ENCODE measurements at places on chromosomes 16 and 17. TPM values are rescaled to one million over a fixed set of nuclear protein-coding genes. Genes with fewer than 3 reads are reported as not detected.

PPL gene
- 32.2 TPM for polyA plus RNA-seq

DNA sequence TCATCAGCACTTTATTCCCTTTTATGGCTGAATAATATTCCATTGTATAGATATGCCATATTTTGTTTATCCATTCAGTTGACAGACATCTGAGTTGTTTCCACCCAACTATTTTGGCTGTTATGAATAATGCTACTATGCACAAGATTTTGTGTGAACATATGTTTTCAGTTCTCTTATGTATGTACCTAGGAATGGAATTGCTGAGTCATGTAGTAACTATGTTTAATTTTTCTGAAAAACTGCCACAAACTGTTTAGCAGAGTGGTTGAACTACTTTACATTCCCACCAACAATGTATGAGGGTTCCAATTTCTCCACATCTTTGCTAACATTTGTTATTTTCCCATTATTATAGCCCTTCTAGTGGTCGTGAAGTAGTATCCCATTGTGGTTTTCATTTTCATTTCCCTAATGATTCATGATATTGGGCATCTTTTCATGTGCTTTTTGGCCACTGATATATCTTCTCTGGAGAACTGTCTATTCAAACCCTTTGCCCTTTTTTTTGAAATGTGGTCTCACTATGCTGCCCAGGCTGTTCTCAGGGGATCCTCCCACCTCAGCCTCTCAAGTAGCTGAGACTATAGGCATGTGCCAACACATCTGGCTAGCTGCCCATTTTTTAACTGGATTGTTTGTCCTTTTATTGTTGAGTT, 26.3 kb downstream of the SMURF2 start:
- no peaks in the 10 kb centered on the region for H3K4me1 ChIP-seq
- H3K4me3 ChIP-seq, result no peak overlapping the region
- no peaks in the 10 kb centered on the region for H3K36me3 ChIP-seq

DNA sequence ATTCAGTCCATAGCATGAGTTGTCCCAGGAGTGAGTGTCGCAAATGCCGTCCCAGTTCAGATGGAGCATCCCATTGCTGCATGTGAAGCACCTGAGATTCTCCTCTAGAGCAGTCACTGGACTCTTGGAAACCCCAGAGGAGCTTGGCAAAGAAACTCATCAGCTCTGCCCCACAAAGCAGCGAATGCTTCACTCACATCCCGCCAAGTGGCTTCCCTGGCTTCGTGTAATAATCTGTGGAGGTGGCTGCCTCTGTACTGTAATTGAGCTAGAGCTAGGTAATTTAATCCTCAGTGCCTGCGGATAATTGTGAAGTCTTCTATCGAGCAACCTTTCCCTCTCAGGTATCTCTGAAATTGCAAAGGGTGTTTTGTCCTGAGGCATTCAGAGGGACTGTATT, 107.1 kb downstream of the SNX29 start:
- H3K4me1 ChIP-seq, result no peaks in the 10 kb centered on the region
- no peak for DNase-seq
- H3K27ac ChIP-seq, result no peak overlapping the region
- H3K27me3 ChIP-seq, result no peaks in the 10 kb centered on the region

- no peak overlapping the region for H3K4me3 ChIP-seq
- H3K4me1 ChIP-seq, result no peaks in the 10 kb centered on the region
- no peaks in the 10 kb centered on the region for H3K27me3 ChIP-seq
- no peaks in the 10 kb centered on the region for H3K36me3 ChIP-seq
- no peak for DNase-seq
- H3K27ac ChIP-seq, result no peak overlapping the region
Observed at GRCh38 chr17:60094754-60095153, 16.0 kb upstream of the HEATR6 start.

DNA sequence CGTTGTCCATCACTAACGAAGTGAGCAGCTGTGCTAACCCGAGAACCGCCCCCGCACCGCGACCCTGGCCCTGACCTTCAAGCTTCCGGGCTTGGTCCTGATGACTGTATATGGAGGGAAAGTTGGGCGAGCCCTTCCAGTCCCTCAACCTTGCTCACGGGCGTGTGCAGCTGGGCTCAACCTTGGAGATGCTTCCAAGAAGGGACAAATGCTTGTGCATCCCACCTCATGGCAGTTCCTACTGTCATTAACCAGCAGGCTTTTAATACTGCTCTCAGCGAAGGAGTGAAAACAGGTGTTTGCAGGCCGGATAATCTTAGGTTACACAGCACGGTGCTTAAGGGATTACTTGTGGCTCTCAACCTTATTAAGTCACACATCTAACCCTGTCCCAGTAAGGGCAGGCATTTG, 33.5 kb downstream of the SRL start:
- no peak for DNase-seq
- no peak overlapping the region for H3K4me3 ChIP-seq
- peaks cover 23% of the 10 kb centered on the region for H3K4me1 ChIP-seq
- no peak overlapping the region for H3K27ac ChIP-seq

- H3K4me3 ChIP-seq, result no peak overlapping the region
- DNase-seq, result no peak
- H3K27ac ChIP-seq, result no peak overlapping the region
- peaks cover 43% of the 10 kb centered on the region for H3K4me1 ChIP-seq
- H3K27me3 ChIP-seq, result no peaks in the 10 kb centered on the region
Observed at GRCh38 chr17:33522623-33523022, 229.5 kb upstream of the ASIC2 start.

GRCh38 chr16:51049276-51049675, 101.8 kb downstream of the SALL1 start:
- H3K4me1 ChIP-seq, result peaks cover 3% of the 10 kb centered on the region
- H3K27me3 ChIP-seq, result no peaks in the 10 kb centered on the region
- no peak for DNase-seq
- H3K36me3 ChIP-seq, result no peaks in the 10 kb centered on the region
- H3K27ac ChIP-seq, result no peak overlapping the region
- no peak overlapping the region for H3K4me3 ChIP-seq

DNA sequence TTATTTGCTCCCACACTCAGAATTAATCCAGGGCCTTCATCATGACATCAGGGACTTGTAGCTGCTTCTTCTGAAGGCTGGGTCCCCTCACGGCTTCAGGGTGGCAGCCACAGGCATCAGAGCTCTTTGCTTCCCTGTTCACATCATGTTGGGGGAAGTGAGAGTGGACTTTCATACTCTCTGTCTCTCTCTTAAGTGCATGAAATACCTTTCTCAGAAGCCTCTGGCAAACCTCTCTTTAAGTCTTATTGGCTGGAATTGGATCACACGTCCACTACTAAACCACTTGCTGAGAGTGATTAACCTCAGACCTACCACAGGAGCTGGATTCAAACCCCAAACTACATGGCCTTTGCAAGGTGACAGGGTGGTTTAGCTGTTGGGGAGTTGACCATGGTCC, 17.7 kb upstream of the SALL1 start:
- no peaks in the 10 kb centered on the region for H3K4me1 ChIP-seq
- H3K36me3 ChIP-seq, result no peaks in the 10 kb centered on the region

DNA sequence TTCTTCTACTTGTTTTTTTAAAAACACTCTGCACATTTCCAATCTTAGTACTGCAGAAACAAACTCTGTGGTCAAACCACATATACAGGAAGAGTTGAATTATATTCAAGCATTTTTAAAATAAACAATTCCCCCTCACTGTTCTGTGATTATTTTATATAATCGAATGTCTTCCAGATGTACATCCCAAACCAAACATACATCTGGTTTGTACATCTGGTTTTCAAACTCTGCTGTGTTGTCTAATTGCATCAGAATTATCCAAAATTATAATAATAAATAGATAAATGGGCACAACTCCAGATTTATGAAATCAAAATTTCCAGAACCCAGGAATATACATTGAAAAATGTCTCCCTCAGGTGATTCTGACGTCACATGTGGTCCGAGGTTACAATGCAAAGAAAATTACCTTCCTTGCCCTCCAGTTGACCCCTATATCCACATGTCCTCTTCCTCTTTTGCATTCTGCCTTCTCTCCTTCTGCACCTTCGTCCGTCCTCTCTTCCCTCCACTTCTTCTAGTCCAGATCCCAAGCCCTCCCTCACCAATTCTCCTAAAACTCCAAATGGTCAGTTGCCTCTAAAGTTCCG, 13.3 kb upstream of the CCDC144A start:
- H3K4me3 ChIP-seq, result no peak overlapping the region
- no peak overlapping the region for H3K27ac ChIP-seq
- H3K36me3 ChIP-seq, result no peaks in the 10 kb centered on the region
- no peak for DNase-seq
- H3K27me3 ChIP-seq, result no peaks in the 10 kb centered on the region
